Amygdala (tissue), 56 donors: ENCODE measurements at places on chromosomes 7 and 10.

- DNase-seq, result no peak
These were observed 115.1 kb downstream of the ICA1 start for GRCh38 chr7:8146788-8147413.

GRCh38 chr10:79400146-79401004 lies 45.0 kb downstream of the ZCCHC24 start:
- DNase-seq, result no peak

- DNase-seq, result no peak
These were observed 261.8 kb downstream of the PHF14 start for GRCh38 chr7:11235491-11235890.

GRCh38 chr10:74672430-74673165 lies 153.8 kb upstream of the KAT6B start:
- no peak for DNase-seq

DNA sequence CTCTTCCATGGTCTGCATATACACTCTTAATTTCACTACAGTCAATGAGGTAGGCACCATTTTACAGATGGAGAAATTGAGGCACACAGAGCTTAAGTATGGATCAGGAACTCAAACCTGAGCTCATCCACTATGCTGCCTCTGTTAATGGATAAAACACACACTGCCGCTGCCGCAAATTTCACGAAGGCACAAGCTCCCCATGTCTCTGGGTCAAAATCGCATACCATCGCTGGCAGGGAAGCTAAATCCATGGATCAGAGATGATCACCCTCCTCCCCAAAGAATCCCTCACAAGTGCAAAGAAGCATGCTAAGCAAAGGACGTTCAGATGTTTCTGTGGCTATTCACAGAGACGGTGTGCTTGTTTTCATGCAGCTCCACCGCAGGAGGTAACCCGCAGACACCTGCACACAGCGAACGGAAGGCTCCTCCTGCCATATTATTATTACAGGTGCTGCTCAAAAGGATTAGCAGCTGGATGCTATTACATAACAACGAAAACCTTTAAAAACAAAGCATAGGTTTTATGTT lies 109.3 kb downstream of the UBE2H start:
- no peak for DNase-seq

DNA sequence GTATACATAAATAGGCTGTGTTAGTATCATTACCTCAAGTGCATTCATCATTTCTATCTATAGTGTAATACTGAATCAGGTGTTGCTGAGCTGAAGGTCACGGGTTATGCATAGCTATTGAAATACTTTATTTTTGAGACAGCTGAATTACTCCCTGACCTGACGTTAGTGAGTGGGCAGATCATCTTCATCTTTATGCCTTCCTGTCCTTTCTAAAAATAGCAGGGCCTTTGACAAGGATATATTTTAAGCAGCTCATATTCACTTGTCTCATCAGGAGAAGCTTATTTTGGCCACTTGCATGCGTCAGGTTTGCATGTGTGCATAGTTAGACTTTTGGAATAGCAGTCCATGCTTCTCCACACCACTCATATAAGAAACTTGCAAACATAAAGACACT lies 63.6 kb upstream of the DKK1 start:
- no peak for DNase-seq

- DNase-seq, result no peak
These were observed 9.6 kb downstream of the INPP5F start for GRCh38 chr10:119735451-119735850.
